ENCODE measurements at places on chromosomes 4 and X.
A peak's percentile ranks its signal among the peaks of the same experiment; 100 is the strongest.

GRCh38 chrX:43968359-43968781 lies 4.8 kb downstream of the NDP start:
- no peak for DNase-seq

- no peak for DNase-seq
Observed at GRCh38 chrX:123971982-123972381, 10.5 kb downstream of the STAG2 start.

- no peak for DNase-seq
Observed at GRCh38 chr4:100938698-100939097, 408.6 kb downstream of the PPP3CA start.

- DNase-seq, result no peak
Observed at GRCh38 chr4:106679063-106679462, 310.5 kb upstream of the GIMD1 start.

- peak; percentile 5 for DNase-seq
Observed at GRCh38 chr4:74042681-74043080, 4.2 kb upstream of the CXCL3 start.

GRCh38 chr4:154618708-154619315 lies 6.4 kb upstream of the FGG start:
- peak; percentile 4 for DNase-seq

DNA sequence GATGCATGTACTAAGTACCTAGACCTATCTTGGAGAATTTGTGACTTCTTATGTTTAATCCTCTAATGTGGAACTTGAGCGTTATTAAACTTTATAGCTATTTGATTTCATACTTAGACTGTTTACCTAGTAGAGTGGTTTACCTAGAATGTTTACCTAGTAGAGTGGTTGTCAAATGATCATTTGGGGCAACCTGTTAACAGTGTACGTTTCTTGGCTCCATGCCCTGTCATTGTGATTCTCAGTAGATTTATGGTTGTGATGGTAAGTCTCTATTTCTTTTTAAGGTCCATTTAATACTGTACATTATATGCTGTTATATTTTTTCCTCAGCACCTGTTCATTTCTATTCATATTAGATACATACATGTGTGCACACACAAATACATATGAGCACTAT lies 233.0 kb upstream of the MAD2L1 start:
- DNase-seq, result peak; percentile 85

DNA sequence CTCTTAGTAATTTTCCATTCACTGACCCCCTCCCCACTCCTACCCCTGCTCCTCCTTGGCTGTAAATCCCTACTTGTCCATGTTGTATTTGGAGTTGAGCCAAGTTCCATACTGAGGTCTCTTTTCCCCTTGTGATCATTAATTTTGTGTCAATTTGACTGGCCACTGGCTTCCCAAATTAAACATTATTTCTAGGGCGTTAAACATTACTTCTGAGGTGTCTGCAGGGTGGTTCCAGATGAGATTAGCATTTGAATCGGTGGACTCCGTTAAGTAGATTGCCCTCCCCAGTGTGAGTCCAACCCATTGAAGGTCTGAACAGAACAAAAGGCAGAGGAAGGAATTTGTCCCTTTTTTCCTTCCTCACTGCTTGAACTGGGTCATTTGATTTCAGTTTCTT lies 25.7 kb downstream of the SLC39A8 start:
- no peak for DNase-seq

DNA sequence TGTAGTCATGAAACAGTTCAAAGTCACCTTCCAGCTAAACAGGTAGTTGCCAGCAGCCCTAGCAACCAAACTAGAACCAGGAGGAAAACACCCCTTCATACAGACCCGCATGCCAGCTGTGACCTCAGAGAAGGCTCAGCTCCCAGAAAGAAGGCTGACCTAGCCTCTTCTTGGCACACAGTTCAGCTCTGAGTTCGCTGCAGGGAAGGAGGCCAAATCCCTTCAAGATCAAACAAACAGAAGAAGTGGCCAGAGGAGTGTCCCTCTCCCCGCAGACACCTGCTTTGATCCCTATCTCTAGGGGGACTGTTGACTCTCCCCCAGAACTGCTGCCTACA lies 56.0 kb downstream of the HADH start:
- DNase-seq, result no peak

DNA sequence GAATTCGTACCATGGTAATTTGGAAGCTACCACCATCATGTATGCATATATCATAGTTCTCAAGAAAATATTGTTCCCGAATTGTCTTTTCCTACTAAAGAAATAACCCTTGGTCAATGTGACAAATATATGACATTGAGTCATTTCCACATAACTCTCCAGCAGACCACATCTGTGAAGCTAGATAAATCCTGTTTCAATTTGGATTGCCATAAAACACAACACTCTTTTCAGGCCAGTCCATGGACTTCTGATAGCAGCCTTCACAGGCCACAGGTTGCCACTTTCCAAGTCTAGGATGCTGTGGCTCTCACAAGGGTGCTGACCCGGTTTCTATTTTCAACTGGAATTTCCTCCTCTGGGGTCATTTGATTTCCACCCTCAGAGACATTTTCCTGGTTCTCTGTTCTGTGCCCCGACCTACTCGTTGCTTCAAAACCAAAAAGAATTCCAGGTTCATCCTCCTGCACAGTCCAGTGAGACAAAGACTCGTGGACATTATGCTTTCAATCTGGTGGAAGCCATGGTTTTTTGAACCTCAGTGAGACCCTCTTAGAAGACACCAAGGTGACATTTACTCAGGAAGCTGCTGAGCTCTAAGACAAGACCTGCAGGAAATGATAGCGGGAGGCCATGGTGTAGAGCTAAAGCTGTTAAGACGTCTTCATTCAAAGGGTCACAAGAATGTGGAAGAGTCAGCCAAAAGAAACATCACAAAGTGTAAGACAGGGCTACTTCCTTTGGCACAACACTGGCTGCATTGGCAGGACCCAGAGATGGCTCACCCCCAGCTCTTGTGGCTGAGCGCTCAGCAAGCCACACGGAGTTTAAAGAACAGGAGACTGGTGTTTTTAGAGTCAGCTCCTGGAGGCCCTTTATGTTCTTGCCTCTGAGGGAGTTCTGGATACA lies 119.8 kb downstream of the AMELX start:
- DNase-seq, result no peak

GRCh38 chrX:109535578-109535977 lies 1.1 kb upstream of the NXT2 start:
- no peak for DNase-seq

- no peak for DNase-seq
Observed at GRCh38 chr4:110867251-110867960, 244.5 kb upstream of the PITX2 start.

GRCh38 chr4:92529510-92529909 lies 225.7 kb downstream of the GRID2 start:
- DNase-seq, result no peak

GRCh38 chr4:113446019-113446418 lies 315.5 kb downstream of the CAMK2D start:
- DNase-seq, result no peak

Measured in NCI-H345 (cell line).